Activated T-helper 9 cell treated with anti-CD3 and anti-CD28 coated beads, Interleukin-2, amount 50 U/mL, for 16 hours (primary cell): ENCODE measurements at places on chromosomes 7 and 10.

DNA sequence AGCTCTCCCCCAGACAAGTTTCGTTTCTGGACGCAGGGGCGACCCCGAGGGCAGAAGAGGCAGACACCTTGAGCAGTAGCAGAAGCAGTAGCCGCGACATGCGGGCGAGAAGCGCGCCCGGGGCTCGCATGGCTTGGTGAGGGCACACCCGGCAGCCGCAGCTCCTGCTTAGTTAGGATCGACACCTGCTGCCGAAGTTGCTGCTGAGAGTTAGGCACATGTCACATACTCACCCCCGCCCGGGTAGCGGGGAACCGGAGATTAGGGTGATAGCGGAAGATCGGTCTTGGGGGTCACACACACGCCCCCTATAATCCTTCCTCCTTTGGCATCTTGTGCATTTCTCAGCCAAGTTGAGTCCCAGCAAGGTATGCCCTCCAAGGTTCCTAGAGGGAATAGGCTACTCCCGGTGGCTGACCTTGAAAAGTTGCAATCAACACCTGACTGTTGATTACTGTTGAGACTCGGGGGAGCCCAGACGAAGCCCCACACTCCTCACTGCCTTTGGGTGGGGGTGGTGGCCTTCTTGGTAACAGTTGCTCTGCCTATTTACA lies 668 bp downstream of the GPR37 start:
- DNase-seq = no peak

DNA sequence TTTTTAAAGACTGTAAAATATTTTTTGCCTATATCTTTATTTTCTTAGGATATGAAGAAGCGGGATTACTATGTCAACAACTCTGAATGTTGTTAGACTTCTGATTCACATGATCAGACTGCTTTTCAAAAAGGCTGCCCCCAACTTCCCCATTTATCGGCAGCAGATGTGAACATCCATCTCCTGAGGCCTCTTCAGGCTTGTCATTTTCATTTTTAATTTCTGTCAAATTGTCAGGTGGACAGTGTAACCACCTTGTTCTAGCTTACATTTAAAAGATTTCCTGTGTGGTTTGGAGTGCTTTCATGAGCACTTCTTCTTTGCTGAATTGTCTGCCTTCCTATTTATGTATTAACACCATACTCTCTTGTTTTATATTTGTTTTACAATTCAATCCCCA lies 78.8 kb upstream of the GSDME start:
- DNase-seq = no peak

GRCh38 chr7:117531595-117532244 lies 51.9 kb downstream of the CFTR start:
- no peak for DNase-seq

DNA sequence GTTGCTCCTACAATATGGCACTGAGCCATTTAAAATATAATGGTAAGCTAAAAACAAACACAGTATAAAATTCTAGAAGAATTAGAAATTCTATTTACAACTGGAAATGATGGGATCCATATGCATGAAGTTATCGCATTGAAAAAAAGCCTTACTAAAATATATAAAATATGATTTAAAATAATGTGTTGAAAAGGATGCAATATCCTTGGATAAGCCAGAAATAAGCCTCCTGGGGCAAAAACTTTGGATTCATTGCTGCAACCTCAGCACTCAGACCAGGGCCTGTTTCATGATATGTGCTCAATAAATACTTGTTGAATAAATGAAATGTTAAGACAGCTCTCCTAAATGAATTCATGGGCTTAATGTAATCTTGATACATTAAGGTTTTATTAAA lies 170.2 kb downstream of the SEM1 start:
- DNase-seq = no peak

GRCh38 chr7:150854066-150855000 lies 2.0 kb downstream of the AOC1 start:
- DNase-seq = no peak

- no peak for DNase-seq
Measured at GRCh38 chr10:47184273-47184672, 115.7 kb upstream of the GDF10 start.
